ENCODE measurements at places on chromosomes 3 and 15. TPM values are rescaled to one million over a fixed set of nuclear protein-coding genes. Genes with fewer than 3 reads are reported as not detected.

Gene MKRN3
- total RNA-seq, result 0.49 TPM

Gene TNFSF10
- total RNA-seq, result 25.8 TPM

Gene AQP9
- total RNA-seq, result 3.1 TPM

Gene NPTN
- total RNA-seq, result 97.5 TPM

Gene IL16
- 37.0 TPM for total RNA-seq

Gene TRAK1
- 25.9 TPM for total RNA-seq

Gene CIAO2A
- total RNA-seq, result 52.8 TPM

Gene CASR
- total RNA-seq, result under 0.01 TPM

Gene LRRC31
- not detected for total RNA-seq

Gene SLC28A1
- total RNA-seq, result not detected

Gene C3orf49
- not detected for total RNA-seq

Gene FGD5
- 62.9 TPM for total RNA-seq

Gene IGSF11
- 1.5 TPM for total RNA-seq

Gene FBLN2
- 215 TPM for total RNA-seq
